Activated T-helper 1 cell treated with anti-CD3 and anti-CD28 coated beads, Interleukin-2, amount 50 U/mL, for 16 hours (primary cell): ENCODE measurements at places on chromosomes 4 and X.
A peak's percentile ranks its signal among the peaks of the same experiment; 100 is the strongest.

GRCh38 chr4:17112292-17112659 is 213.8 kb upstream of the LDB2 start:
- DNase-seq, result no peak

- DNase-seq, result no peak
Measured at GRCh38 chr4:26568446-26568994, 15.4 kb upstream of the TBC1D19 start.

GRCh38 chrX:132592880-132593279 is 104.0 kb upstream of the MBNL3 start:
- no peak for DNase-seq

- no peak for DNase-seq
Measured at GRCh38 chr4:104879367-104879766, 267.3 kb upstream of the TET2 start.

DNA sequence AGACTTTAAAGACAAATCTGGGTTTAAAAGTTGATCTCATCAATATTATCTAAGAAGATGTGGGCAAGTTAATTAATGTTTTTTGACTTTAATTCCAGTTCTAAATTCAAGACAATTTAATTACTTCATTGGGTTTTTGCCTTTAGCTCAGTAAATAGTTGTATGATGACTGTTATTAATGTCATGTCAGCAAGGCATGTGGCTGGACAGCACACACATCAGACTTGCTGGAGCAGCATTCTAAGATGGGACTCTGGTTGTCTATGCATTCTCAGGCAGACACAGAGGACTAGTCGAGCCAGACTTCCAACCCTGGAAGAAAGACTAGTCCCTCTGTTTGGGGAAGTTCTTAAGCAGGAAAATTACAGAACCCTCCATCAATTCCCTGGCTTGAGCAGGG is 180.7 kb upstream of the GK2 start:
- no peak for DNase-seq

DNA sequence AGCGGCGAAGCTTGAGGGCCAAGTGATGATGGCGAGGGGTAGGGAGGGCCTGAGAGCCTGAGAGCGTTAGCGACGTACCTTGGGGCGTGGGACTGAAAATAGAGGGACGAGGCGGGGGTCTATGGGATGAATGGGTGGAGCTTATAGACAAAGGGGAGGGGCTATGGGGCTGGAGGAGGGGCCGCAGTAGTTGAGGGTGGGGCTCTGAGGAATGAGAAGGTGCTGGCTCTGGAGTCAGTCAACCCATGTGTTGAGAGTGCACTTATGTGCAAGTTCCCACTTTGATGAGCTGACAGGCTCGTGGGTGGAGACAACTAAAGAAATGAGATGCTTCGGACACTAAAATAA is 488 bp downstream of the TBC1D25 start:
- DNase-seq, result peak; percentile 26

- no peak for DNase-seq
Measured at GRCh38 chrX:106780664-106781377, 21.7 kb upstream of the TBC1D8B start.

DNA sequence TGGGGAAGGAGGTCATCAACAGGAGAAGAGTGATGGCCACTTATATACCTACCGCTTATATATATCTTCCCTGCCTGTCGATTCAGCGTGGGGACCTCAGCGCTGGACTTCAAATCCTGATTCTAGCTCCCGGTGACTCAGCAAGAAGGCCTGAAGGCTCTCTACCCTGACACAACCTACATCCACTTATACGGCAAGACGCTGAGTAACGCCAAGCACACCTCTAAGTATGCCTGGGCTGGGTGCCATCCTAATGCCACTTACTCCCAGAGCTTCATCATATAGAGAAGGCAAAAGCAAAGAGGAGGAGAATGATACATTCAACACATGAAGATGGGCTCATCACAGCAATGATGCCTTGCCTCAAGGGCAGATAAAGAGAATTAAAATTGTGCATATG is 198.3 kb downstream of the CHIC2 start:
- no peak for DNase-seq

DNA sequence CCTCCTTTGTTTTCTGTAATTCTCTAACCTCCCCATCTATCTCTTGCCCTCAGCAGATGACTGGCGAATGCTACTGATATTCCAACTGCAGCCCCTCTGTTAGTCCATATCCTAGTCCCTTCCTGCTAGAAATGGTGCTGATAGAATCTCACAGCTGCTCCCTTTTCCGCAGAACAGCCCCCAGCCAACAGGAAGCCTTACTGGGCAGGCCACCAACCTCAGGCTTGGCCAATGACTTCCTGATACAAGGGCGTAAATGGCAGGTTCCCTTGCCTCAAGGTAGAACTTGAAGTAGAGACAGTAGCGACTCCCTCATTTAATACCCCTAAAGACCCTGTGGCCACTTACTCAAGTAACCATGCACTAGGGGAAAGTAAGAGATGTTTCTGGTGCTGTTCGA is 26.7 kb upstream of the SLC2A9 start:
- DNase-seq, result no peak

DNA sequence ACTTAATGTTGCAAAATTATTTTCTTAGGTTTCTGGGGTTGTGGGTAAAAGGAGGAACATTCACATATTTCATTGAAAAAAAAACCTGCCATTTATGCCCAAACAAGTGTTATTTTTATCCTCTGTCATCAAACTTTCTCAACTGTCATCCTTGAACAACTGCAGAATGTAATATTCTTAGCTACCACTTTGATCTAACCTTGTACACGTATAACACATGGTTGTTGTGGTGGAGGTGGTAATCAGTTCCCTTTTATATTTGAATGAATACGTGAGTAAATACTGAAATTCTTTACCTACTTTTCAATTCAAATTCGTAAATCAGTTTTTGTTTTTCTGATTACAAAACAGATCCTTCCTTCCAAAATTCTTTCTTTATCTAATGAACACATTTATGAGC is 3.8 kb upstream of the AMMECR1 start:
- no peak for DNase-seq

DNA sequence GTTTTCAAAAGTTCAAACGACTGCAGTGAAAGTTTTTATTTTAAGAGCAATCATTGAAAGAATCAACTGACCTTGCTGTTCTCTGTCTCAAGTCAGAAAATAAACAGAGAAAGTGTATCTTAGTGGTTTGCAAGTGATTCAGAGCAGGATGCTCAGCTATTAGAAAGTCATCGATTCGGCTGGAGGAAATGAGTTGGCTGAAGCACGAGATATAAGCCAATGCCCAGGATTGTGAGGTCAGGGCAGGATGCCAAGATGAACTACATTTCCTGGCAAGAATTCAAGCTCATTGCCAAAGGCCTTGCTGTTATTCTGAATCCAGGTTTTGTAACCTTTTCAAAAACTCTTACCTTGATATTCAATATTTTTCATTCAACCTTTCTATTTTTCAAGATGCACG is 541.4 kb upstream of the BOD1L1 start:
- no peak for DNase-seq

GRCh38 chr4:21507439-21507838 is 441.1 kb downstream of the KCNIP4 start:
- DNase-seq, result no peak

DNA sequence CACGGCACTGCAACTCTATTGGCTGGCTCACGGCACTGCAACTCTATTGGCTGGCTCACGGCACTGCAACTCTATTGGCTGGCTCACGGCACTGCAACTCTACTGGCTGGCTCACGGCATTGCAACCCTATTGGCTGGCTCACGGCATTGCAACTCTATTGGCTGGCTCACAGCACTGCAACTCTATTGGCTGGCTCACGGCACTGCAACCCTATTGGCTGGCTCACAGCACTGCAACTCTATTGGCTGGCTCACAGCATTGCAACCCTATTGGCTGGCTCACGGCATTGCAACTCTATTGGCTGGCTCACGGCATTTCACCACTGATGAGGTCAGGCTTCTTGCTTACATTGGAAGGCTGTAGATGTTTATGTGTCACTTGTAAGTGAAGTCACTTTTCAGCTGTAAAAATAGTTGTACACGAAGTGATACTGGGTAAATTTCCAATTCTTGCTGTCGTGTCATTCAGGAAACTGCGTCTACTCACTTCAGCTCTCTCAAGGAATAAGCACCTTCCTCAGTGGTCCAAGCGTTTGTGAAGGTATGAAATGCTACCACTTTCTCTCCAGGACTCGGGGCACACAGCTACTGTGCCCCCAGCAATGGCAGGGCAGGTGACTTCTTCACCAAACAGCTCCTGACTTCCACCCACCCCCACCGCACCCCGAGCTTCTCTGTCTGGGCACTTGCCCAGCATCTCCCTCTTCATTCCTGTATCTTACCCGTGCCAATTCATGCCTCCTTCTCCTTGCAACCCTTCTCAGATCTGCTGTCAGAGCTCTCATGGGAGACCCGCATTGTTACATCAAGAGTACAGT is 141.3 kb downstream of the AFAP1 start:
- DNase-seq, result no peak

GRCh38 chr4:105650190-105650589 is 58.3 kb downstream of the INTS12 start:
- DNase-seq, result no peak

DNA sequence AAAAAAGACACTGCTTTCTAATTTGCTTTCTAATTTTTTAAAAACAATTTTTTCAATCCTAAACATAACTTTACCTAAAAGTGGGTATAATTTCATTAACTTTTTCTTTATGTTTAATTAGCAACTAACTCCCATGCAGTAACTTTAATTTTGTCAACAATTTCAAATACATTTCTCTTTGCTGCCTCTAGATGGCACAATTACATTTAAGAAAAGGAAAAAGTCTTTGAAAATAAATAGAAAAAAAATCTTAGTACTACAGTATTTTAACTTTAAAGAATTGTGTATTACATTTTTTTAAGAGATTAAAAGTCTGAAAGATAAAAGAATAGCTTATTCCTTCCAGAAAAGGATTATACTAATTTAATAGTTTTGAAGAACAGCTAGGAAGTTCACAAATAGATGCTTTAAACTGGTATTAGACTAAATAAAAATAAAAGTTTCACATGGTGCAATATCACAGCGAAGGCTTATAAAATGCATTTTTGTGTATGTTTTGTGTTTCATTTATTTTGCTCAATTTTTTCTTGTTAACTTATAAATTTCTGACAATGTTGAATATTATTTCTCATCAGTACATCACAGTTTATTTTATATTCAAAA is 105.1 kb downstream of the ADGRA3 start:
- no peak for DNase-seq

DNA sequence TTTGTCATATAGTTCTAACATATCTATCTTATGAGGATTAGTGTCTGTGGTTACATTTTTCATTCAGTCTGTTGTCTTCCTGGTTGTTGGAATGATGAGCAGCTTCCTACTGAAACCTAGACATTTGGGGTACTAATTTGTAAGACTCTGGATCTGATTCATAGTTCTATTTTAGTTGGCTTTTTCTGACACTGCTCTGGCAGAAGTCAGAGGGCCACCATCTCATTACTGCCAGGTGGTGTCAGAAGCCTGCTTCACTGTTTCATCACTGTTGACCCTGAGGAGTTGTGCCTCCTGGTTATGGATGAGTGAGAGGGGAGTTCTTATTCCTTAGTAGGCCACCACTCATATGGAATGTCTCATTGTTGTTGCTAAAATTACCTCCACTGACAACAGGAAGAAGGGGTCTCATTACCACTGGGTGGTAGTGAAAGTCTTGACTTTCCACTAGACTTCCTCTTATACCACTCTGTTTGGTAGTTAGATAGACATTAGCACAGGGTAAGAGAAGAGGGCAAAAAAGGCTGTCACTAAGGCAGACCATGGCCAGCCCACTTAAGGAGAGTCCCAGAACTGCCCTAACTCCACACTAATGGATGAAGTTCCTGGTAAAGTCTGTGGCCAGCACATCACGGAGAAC is 395.2 kb downstream of the SPOCK3 start:
- DNase-seq, result no peak

- no peak for DNase-seq
Measured at GRCh38 chr4:11480683-11481082, 52.0 kb upstream of the HS3ST1 start.

GRCh38 chr4:182478475-182478874 is 235.3 kb downstream of the TENM3 start:
- DNase-seq, result no peak

DNA sequence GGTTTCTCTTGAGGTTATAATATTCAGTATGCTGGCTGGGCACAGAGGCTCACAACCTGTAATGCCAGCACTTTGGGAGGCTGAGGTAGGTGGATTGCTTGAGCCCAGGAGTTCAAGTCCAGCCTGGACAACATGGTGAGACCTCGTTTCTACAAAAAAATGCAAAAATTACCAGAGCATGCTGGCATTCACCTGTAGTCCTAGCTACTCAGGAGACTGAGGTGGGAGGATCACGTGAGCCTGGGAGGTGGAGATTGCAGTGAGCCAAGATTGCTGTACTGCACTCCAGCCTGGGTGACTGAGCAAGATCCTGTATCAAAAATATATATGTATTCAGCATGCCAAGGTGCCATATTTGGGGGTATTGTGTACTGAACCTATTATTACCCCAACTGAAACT is 552.5 kb downstream of the ADGRL3 start:
- DNase-seq, result no peak

DNA sequence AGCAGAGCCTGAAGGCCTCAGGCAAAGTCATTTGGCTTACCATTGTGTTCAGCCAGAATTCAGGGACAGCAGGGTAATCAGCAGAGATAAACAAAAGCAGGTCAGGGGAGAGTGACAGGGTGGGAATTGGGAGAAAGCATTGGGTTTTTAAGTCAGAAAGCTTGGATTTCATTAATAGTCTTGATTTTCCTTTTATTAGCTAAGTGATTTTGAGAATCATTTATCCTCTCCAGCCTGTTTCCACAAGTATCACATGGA is 410.1 kb downstream of the HNRNPD start:
- no peak for DNase-seq

- no peak for DNase-seq
Measured at GRCh38 chrX:2933125-2933900, 4.2 kb upstream of the ARSD start.

- no peak for DNase-seq
Measured at GRCh38 chr4:84582988-84583875, at the start of gene CDS1. CDS1 (plus strand) TSS chr4:84583127; CDS start chr4:84583402, 275 bp downstream.

DNA sequence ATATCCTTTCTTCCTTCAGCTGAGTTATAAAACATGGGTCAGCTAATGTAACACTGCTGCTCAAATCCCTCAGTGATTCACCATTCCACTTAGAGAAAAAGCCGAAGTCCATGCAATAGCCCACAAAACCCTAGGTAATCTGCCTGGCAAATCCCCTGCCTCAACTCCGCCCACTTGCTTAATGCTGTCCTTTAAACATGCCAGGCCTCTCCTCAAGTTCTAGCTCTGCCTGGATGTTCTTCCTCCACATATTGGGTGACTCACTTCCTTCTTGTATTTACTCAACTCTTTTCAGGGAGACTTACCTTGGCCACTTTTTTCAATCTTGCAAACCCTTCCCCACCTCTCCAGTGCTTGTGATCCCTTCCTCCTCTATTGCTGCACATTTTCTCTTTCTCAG is 89.8 kb downstream of the EMCN start:
- DNase-seq, result no peak
